ENCODE measurements at places on chromosomes 4 and X.

DNA sequence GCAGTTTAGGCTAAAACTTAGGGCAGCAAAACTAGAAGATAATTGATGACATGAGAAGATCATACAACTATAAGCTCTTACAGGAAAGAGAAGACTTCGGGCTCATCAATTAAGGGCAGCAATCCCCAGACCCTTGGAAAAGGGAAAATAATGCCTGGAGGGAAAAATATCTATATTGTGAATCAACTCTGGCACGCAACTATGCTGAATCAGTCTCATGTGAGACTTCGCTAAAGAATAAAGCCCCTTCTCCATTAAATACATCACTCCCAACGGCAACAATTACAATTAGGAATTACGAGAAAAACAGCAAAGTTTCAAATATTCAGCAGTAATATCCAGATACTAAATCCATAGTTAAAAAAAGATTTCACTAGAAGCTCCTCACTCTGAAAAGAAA is 2016.8 kb upstream of the IGFBP7 start:
- no peak for DNase-seq

DNA sequence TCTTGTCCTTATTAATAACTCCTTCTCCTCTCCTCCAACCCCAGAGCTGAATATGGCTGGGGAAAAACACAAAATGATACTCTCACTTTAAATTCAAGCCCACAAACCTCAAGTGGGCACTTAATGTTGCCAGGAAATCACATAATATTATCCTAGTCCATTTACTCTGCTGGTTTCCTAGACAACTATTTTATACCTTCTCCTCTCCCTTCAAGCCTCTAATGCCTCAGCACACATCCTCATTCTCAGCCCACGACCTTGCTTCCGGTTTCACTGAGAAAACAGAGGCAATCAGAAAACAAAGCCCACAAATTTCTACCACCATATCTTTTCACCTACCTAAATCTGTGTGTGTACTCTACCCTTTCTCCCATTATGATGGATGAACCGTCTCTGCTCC is 12.1 kb upstream of the CLCN5 start:
- peak; percentile 10 for DNase-seq

DNA sequence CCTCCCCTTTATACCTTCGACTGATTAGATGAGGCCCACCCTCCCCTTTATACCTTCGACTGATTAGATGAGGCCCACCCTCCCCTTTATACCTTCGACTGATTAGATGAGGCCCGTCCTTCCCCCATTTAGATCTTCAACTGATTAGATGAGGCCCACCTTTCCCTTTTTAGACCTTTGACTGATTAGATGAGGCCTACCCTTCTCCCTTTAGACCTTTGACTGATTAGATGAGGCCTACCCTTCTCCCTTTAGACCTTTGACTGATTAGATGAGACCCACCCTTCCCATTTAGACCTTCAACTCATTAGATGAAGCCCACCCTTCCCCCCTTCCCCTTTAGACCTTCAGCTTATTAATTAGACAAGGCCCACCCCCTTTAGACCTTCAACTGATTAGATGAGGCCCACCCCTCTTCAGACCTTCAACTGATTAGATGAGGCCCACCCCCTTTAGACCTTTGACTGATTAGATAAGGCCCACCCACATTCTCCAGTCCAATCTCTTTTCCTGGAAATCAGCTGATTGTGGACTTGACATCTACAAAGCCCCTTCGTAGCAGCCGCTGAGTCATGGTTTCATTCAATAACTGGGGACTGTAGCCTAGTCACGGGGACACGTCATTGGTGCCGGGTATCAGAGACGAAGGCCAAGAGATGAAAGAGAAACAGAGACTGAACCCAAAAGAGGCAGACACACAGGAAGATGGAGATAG is 28.8 kb upstream of the IL3RA start:
- no peak for DNase-seq

GRCh38 chr4:6504900-6505496 is 32.6 kb upstream of the PPP2R2C start:
- no peak for DNase-seq

DNA sequence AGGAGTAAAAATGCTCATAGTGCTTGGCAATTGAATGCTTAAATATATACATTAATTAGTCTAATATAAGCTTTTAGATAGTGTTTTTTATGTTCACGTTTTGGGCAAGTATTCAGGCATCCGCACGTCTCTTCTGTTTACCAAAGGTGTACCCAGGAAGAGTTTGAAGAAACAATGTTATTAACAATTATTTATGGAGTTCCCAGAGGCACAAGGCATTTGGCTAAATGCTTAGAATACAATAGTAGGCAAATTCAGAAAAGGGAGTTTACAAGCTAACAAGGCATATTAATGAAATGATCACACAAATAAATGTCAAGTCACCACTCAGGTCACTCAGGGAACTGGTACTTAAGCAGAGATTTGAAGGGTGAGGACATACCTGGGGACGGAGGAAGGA is 294.8 kb downstream of the TENM3 start:
- DNase-seq, result no peak

DNA sequence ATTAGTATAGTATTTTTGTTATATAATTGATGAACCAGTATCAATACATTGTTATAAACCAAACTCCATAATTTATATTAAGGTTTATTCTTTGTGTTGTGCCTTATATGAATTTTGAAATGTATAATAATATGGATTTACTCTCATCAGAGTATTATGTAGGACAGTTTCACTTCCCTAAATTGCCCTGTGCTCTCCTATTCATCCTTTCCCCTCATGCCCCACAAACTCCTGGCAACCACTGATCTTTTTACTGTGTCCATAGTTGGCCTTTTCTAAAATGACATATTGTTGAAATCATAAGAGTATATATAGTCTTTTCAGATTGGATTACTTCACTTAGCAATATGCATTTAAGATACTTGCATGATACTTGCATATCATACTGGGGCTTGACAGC is 958.1 kb upstream of the GRID2 start:
- DNase-seq, result no peak

- DNase-seq, result peak; percentile 37
Observed at GRCh38 chr4:113921089-113921794, 58.2 kb downstream of the ARSJ start.

- DNase-seq, result no peak
Observed at GRCh38 chr4:109801895-109802319, at the start of gene CFI. CFI (minus strand) TSS chr4:109801999; CDS start chr4:109801971, 28 bp downstream.

- DNase-seq, result no peak
Observed at GRCh38 chr4:108143515-108143914, 25.2 kb downstream of the LEF1 start.

DNA sequence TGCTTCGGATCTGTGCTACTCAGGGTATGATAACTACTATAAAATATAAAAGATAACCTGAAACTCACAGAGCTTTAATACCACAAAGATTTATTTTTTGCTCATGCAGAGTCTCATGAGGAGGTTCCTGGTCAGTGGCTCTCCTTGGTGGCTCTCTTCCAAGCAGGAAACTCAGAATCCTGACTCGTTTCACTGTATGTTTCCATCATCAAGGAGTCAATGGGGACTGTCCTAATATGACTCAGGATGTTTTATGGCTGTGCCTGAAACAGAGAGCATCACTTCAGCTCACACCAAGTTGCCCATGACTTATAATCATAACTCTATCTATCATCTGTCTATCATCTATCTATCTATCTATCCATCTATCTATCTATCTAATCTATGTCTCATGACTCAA is 620.8 kb upstream of the NR3C2 start:
- no peak for DNase-seq

DNA sequence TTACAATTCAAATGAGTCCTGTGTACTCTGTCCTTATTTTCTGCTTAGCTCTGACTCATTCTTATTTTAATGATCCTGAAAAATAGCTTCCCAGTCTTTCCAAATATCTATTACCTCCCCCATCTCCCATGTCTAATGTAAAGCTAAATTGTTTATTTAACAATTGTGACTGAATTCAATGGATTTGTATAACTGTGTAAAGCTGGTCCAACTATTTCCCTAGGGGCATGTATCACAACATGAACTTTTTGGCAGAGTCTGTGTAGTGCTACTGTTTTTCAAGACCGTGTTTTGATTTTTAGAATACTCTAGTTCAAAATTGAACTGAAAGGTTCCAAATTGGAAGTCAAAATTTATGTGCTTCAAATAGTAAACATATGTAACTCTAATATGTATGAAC is 67.8 kb downstream of the SPCS3 start:
- no peak for DNase-seq

GRCh38 chr4:38230821-38231563 is 270.8 kb downstream of the PTTG2 start:
- DNase-seq, result no peak

- no peak for DNase-seq
Observed at GRCh38 chr4:78885598-78885997, 53.6 kb downstream of the PAQR3 start.

GRCh38 chrX:130105244-130105643 is 5.1 kb downstream of the ELF4 start:
- DNase-seq, result peak; percentile 46

- DNase-seq, result no peak
Observed at GRCh38 chr4:56570041-56570440, 64.5 kb downstream of the ARL9 start.

DNA sequence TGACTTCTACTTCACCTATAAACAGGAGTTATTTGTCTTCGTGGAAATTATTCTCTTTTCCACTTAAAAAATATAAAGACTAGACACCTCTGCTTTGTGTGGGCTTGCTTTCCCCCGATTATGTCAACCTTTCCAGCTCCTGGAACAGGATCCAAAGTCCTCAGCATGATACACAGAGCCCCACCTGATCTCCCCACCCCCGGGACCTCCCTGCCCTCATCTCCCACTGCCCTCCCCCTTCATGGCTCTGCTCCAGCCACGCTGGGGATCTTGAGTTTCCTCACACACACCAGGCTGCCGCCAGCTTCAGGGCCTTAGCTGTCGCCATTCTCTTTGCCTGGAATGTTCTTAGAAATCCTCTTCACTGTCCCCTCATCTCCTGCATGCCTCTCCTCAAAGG is 55.3 kb downstream of the MBNL3 start:
- no peak for DNase-seq

- no peak for DNase-seq
Observed at GRCh38 chr4:183607894-183608293, 51.1 kb downstream of the RWDD4 start.

DNA sequence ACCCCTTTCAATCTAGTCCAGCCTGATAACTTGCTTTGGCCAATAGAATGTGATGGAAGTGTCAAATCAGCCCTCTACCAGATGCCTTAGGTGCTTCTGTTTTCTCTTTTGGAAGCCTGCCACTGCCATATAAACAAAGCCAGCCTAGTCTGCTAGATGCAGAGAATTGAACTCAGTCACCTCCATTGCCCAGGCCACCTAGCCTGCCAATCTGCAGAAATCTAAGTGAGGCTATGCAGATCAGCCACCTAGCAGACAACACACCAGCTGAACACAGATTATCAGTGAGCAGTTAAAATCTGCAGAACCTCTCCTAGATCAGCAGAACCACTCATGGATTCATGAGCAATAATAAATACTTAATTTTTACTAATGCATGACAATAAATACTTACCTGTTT is 1108.2 kb downstream of the PCDH18 start:
- DNase-seq, result no peak

- no peak for DNase-seq
Observed at GRCh38 chr4:11634283-11634682, 205.6 kb upstream of the HS3ST1 start.

GRCh38 chrX:135389717-135390116 is 32.0 kb upstream of the SMIM10L2A start:
- no peak for DNase-seq

GRCh38 chr4:172725581-172725980 is 443.0 kb upstream of the GALNT7 start:
- DNase-seq, result no peak

- DNase-seq, result no peak
Observed at GRCh38 chr4:68461790-68462189, 14.5 kb downstream of the TMPRSS11E start.

DNA sequence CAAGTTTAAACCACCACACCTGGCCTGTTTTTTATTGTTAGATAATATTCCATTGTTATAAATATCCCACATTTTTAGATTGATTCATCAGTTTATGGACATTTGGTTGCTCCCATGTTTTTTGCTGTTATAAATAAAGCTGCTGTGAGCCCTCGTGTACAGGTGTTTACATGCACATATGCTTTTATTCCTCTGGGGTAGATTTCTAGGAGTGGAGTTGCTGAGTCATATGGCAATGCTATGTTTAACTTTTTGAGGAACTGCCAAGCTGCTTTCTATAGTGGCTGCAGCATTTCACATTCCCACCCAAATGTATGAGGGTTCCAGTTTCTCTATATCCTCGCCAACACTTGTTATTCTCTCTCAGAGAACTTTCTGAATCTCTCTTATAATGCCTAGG is 90.5 kb downstream of the TBL1X start:
- DNase-seq, result peak; percentile 13

DNA sequence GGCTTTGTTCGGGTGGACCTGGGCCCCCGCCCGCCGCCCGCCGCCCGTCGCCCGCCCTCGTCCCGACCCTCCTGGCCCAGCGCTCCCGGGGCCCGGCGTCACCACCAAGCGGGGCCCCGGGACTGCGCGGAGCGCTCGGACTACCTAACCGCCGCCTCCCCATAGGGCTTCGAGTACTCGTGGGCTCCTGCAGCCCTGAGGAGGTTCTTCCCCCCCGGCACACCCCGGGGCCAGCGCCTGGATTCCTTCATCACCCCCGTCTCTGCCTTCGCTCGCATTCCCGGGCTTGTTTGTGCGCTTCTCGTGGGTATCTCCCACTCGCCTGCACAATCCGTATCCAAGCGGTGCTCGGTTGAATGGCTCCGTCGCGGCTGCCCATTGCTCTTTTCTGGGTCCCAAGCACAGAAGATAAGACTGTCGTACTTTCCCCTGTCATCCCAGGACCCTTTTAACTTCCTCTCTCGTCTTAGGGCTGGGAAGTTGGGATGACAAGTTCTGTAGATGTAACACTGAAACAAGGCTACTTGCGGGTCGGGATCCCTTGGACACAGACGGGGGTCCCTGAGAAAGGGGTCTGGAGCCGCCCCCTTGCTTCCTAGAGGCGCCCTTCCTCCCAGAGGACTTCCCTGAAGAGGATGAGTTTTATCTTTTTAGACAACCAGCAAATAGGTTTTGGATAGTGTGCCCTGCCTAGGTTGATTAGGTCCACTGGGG is 565 bp downstream of the MOB1B start:
- DNase-seq, result peak; percentile 62

- no peak for DNase-seq
Observed at GRCh38 chrX:102138064-102138463, 4.2 kb downstream of the TCEAL6 start.

DNA sequence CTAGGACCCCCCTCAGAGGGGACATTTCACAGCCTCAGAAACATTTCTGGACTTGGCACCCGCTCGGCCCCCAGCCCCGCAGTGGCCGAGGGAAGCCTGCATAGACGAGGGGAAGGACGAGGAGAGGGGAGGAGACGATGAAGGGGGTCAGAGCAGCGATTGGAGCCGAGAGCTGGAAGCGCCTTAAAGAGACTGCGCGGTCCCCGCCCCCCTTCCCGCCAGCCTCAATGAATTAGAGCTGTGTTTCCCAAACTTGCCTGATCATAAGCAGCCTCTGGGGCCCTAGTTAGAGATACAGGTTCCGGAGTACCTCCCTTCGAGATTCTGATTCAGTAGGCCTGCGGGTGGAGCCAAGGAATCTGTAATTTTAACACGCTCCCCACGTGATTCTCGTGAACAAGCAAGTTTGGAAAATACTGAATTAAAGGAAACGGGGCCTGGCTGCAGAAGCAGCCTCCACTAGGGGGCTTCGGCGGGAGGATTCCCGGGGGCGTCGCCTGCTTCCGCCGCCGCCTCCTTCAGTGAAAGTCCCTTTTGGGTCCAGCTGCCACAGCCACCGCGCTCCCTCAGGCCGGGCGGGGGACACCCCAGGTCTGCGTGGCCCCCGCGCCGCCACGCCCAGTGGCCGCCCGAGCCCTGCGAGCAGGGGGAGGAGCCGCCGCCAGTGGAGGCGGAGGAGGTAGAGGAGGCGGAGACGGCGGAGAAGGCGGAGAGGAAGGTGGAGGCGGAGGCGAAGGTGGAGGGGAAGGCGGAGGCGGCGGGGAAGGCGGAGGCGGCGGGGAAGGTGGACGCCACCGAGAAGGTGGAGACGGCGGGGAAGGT is at the start of gene USP27X:
Gene USP27X, plus strand, starts transcription at position 651 of the 822 bp plus-strand sequence. CDS start 824 bp downstream, outside the sequence.
- DNase-seq, result peak; percentile 89
